ENCODE measurements at places on chromosomes 4 and X. TPM values are rescaled to one million over a fixed set of nuclear protein-coding genes. Genes with fewer than 3 reads are reported as not detected.

The NONO gene
- total RNA-seq: 405 TPM

The SLITRK4 gene
- total RNA-seq: not detected

The TEX13A gene
- not detected for total RNA-seq

The PLAC8 gene
- not detected for total RNA-seq

The C4orf51 gene
- not detected for total RNA-seq

The SPIN2A gene
- total RNA-seq: 0.37 TPM

The SPANXD gene
- total RNA-seq: not detected

The GRIA3 gene
- not detected for total RNA-seq

The TMSB15C gene
- total RNA-seq: not detected

The MTMR1 gene
- 12.2 TPM for total RNA-seq

The PRSS12 gene
- 0.26 TPM for total RNA-seq

The MFAP3L gene
- total RNA-seq: 5.7 TPM

The RTL9 gene
- 0.09 TPM for total RNA-seq

The WAS gene
- total RNA-seq: 0.52 TPM

The BGN gene
- 0.20 TPM for total RNA-seq

The DDX53 gene
- total RNA-seq: not detected

The GYG2 gene
- 4.8 TPM for total RNA-seq

The AMTN gene
- total RNA-seq: not detected

The ZNF41 gene
- total RNA-seq: 3.3 TPM

The TMPRSS11B gene
- not detected for total RNA-seq

The MSL3 gene
- 20.2 TPM for total RNA-seq

The F8A3 gene
- total RNA-seq: 1.00 TPM

The RHOXF1 gene
- total RNA-seq: not detected

The HELQ gene
- total RNA-seq: 4.5 TPM

The JADE3 gene
- 13.7 TPM for total RNA-seq

The LUZP4 gene
- not detected for total RNA-seq

The DSPP gene
- not detected for total RNA-seq

The ADH5 gene
- 123 TPM for total RNA-seq

The ALB gene
- not detected for total RNA-seq

The NUDT11 gene
- total RNA-seq: 2.8 TPM

The CSAG1 gene
- 0.46 TPM for total RNA-seq

The VSIG4 gene
- not detected for total RNA-seq

The GAB1 gene
- total RNA-seq: 2.2 TPM

The FGFBP2 gene
- 0.24 TPM for total RNA-seq

The MAGEA8 gene
- total RNA-seq: not detected

The CCSER1 gene
- not detected for total RNA-seq

The ZCCHC12 gene
- total RNA-seq: 0.26 TPM

The IL13RA2 gene
- not detected for total RNA-seq

The MAML3 gene
- 15.0 TPM for total RNA-seq

The RIPPLY1 gene
- not detected for total RNA-seq

The PCYT1B gene
- total RNA-seq: not detected

The BEX2 gene
- 14.1 TPM for total RNA-seq

The CASK gene
- 23.1 TPM for total RNA-seq

The TRIML2 gene
- total RNA-seq: 45.0 TPM

The RNF150 gene
- total RNA-seq: 0.55 TPM

The DCAF4L1 gene
- 0.11 TPM for total RNA-seq

The BEND4 gene
- total RNA-seq: not detected

The VCX2 gene
- total RNA-seq: not detected

The GCNA gene
- total RNA-seq: 1.5 TPM

The DUSP21 gene
- not detected for total RNA-seq

The ZDHHC15 gene
- total RNA-seq: not detected

The SLC7A11 gene
- 26.2 TPM for total RNA-seq

The IL2 gene
- total RNA-seq: not detected

The NKX3-2 gene
- 0.09 TPM for total RNA-seq

The LGI2 gene
- 0.06 TPM for total RNA-seq

The HADH gene
- total RNA-seq: 23.8 TPM

The NSUN7 gene
- total RNA-seq: 0.13 TPM

The PCDH19 gene
- total RNA-seq: 0.04 TPM

The EGF gene
- total RNA-seq: 1.3 TPM

All from A549 treated with ZK216348 at 1 μM for 4 hours (cell line).